ENCODE measurements at places on chromosomes 2 and 18.

GRCh38 chr2:53403792-53404413 is 363.7 kb upstream of the CHAC2 start:
- DNase-seq = no peak

GRCh38 chr2:194745557-194746146 is 911.4 kb upstream of the SLC39A10 start:
- no peak for DNase-seq

DNA sequence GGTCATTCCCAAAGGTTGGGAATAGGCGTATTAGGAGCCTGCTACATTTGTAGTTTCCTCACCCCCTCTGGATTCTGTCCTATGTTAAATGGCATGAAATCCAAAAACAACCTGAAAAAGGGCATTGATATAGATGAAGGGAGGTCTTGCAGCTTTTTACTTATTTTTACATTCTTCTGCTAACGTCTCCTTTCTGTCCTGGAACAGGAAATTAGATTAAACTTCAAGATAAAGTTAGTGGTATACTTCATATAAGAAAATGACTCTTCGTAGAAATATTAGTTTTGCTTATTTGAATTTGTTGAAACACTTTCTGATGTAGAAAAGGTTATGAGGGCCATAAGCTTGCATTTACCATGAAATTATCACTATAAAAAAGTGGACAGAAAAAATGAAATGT is 694.5 kb downstream of the ADCYAP1 start:
- no peak for DNase-seq

DNA sequence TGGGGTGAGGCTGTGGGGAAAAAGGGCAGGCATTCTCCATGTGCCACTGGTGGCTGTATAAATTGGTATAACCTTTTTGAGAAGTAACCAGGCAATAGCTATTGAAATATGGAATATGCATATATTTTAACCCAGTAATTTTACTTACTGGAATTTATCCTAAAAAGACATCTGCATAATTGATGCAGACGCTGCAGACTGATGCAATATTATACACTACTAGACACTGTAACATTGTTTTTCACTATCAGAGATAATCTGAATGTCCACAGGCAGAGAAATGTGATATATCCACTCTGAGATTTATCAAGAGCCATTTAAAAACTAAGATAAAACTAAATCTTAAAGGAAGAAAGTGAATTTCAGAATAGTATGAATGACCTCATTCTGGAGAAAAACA is 14.7 kb downstream of the THOC1 start:
- no peak for DNase-seq

Measured in muscle of arm (tissue), 14 donors.